ENCODE measurements at places on chromosomes 13 and 19.

- no peak for DNase-seq
Measured at GRCh38 chr13:48731001-48731658, 77.4 kb downstream of the CYSLTR2 start.

DNA sequence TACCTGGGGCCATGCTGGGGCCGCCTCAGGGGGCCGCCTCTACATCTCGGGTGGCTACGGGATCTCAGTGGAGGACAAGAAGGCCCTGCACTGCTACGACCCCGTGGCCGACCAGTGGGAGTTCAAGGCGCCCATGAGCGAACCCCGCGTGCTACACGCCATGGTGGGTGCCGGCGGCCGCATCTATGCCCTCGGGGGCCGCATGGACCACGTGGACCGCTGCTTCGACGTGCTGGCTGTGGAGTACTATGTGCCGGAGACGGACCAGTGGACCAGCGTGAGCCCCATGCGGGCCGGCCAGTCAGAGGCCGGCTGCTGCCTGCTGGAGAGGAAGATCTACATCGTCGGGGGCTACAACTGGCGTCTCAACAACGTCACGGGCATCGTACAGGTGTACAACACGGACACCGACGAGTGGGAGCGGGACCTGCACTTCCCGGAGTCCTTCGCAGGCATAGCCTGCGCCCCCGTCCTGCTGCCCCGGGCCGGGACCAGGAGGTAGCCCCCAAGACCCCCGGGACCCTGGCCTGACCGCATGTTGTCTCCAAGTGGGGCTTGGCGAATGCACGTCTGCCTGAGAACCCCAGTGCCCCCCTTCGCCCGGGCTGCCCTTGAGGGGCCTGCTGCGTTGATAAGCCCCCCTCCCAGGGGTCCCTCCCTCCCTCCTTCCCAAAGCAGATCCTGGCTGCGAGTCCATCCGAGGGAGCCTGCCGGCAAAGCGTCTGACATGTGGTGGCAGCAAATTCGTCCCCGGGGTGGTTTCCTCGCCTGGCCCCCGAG lies 14.5 kb upstream of the CRTC1 start:
- no peak for DNase-seq

DNA sequence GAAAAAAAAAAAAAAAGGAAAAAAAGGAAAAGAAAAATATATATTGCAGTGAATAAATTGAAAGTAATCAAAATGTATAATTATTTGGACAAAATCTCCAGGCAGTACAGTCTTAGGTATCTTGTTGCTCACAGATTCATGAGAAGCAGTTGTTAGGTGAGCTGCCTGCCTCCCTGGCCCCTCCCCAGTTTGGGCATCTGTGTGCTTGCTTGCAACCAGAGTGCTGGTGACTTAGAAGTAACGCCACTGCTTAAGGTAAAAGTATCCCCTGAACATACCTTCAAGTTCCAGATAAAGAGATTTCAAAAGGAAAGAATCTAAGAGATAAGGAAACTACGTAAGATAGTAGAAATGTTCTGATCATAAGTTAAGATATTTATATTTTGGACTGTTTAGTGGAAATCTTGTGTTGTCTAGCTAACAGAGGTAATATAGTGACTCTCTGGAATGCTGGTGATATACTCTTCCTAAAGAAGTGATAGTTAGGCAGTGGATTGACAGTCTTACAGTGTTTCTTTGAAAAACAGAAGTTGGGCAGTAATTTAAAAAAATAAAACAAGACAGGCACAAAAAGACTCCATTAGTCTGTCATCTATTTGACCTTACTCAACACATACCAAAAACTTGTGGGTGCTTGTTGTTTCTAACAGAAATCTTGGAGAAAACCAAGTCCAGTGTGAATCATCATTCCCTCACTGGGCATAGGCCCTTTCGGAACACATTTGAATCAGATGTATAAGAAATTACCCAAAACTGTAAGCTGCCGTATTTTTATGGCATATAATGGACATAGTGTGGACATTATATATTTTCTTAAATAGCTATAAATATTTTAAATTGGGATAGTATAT lies 38.3 kb upstream of the KCTD4 start:
- no peak for DNase-seq

- DNase-seq = no peak
Measured at GRCh38 chr13:39536274-39536673, 66.7 kb downstream of the LHFPL6 start.

GRCh38 chr19:14440049-14440448 lies 6.9 kb downstream of the PKN1 start:
- peak; percentile 71 for DNase-seq

DNA sequence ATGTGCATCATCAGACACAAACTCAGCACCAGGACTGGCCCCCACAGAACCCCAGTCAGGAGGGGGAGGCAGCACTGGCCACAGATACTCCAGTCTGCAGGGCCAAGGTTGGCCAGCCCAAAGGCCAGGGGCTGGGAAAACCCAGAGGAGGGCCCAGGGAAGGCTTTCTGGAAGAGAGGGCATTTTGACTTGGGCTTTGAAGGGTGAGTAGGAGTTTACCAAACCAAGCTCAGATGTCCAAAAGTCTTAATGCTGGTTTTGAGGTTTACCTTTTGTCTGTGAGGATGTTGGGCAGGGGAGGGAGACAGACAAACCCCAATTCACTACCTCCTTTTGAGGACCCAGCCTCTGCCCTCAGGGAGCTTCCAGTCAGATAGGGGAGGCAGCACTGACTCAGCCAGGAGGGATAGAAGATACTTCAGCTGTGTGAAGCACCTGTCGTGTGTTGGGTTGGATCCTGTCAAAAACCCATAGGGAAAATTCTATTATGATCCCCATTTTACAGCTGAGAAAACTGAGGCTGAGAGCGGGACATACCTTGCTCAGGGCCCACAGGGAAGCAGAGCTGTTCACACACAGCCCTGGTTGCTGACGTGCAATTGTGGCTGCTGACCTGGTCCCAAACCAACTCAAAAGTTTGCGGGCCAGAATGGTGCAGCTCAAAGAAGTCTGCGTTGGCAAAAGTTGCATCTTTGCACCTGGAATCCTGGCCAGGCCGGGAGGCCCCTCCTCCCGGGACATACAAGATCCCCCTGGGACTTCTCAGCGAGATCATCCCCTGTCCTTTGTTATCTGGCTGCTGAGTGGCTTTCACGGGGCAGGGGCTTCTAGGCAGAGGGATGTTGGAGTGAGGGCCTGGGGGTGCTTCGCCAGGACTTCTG lies 13.1 kb downstream of the CILP2 start:
- no peak for DNase-seq

DNA sequence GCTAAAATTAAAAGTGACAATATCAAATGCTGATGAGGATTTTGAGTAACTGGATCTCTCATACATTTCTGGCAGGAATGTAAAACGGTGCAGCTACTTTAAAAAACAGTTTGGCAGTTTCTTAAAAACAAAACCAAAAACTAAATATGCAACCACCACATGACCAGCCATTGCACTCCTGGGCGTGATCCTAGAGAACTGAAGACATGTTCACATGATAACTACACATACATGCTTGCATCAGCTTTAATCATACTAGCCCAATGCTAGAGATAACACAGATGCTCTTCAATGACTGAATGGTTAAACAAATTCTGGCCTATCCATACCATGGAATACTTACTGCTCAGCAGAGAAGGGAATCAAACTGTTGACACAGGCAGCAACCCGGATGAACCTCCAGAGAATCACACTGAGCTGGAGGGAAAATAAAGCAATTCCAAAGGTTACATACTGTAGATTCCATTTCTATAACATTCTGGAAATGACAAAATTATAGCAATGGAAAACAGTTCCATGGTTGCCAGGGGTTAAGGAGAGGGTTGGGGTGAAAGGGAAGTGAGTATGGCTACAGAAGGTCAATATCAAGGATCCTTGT lies 25.5 kb upstream of the NAXD start:
- DNase-seq = no peak

- DNase-seq = no peak
Measured at GRCh38 chr19:50893047-50893736, 18.0 kb downstream of the KLK4 start.

DNA sequence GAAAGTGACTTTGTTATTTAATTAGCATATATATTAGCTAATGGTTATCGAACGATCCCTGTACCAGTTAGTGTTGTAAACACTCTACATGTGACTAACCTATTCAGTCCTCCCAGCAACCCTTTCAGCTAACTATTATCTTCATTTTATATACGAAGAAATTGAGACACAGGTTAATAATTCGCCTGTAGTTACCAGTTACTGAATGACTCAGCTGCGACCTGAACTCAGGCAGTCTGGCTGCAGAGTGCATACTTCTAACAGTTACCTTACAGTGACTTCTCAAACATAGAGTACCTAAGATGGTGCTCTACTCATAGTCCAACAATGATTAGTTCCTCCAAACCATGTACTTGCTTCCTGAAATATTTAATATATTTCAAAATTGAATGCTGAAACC lies 117.7 kb downstream of the FNDC3A start:
- no peak for DNase-seq

DNA sequence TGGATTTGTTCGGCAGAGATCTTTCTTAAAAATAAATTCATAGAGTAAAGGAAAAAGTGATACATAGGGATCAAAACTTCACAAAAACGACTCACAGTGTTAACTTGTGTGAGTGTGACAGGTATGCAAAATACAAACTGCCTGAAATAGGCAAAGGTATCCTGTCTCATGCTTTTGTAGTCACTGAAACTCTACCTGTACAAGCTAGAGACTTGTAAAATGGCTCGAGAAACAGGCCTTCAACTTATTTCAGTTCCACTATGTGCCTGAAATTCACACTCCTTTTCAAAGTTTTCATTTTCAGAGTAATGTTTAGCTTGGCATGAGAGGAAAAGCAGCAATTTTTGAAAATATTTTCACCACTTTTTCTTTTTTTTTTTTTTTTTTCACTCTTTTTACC lies 290.4 kb downstream of the DIAPH3 start:
- no peak for DNase-seq

DNA sequence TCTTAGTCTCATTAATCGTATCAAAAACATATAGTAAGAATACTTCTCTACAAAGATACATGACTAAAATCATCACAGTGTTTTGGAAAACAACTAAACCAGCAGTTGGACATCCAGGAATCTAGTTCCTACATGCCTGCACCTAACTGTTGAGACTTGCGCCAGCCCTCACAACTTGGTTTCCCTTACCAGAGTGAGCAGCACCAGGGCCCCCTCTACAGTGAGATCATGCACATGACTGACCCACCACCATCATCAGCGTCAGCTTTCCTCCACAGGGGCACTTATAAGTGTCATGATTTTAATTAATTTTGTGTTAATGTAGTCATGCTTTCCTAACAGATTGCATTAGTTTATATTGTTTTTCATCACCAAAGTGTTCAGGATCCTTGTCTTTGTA lies 1322.0 kb downstream of the EFNB2 start:
- DNase-seq = no peak

- no peak for DNase-seq
Measured at GRCh38 chr13:43684963-43685725, 101.6 kb downstream of the ENOX1 start.

Data from stimulated activated CD4-positive, alpha-beta T cell treated with anti-CD3 and anti-CD28 coated beads, Interleukin-1b, Interleukin-23, amount 100 ng/mL, for 4 hours (primary cell).